Epithelial cell of prostate (primary cell): ENCODE measurements at places on chromosomes 13 and 19.
A peak's percentile ranks its signal among the peaks of the same experiment; 100 is the strongest.

GRCh38 chr13:41639237-41639904, 182.0 kb downstream of the RGCC start:
- no peak for DNase-seq

DNA sequence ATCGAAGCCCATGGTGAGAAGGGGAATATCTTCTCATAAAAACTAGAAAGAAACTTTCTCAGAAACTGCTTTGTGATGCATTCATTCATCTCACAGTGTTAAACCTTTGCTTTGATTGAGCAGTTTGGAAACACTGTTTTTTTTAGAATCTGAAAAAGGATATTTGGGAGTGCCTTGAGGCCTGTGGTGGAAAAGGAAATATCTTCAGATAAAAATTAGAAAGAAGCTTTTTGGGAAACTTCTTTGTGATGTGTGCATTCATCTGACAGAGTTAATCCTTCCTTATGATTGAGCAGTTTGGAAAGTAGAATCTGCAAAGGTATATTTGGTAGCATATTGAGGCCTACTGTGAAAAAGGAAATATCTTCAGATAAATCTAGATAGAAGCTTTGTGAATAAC, 1594.9 kb downstream of the UQCRFS1 start:
- DNase-seq: no peak

GRCh38 chr13:98549728-98550317, 27.1 kb downstream of the STK24 start:
- no peak for DNase-seq

DNA sequence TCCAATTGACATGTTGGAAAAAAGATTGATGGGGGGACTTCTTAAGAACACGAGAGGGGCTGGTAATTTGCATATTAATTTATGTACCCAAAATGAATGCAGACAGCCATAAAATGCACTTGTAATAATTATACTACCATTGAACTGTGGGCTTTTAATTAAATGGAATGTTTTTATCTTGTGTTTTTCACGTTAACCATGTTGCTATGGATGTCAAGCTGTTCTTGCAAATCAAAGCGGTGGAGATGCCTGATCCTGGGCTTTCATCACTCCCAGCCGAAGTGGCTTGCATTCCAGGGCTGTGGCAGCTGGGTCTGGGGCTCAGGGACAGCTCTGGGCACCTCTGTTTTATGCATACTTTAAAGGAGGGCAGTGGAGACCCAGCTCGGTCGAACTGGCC, 179.4 kb upstream of the TMTC4 start:
- no peak for DNase-seq

GRCh38 chr13:69389899-69390298, 717.7 kb upstream of the ATXN8OS start:
- DNase-seq: no peak

DNA sequence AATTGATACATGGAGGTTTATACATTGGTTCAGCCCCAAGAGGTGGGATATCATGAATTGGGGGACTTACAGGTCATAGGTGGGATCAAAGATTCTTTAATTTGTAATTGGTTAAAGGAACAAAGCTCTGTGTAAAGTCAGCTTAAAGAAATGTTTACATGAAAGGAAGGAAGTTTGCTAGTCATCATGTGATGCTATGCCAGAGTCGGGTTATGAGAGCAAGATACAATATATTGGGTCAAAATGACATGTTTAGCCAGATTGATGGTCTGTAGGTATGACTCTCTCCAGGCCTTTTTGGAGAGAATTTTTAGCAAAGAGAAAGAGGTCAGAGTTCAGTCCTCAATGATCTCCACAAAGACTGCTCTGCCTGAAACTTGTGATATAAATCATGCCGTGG, 5.3 kb upstream of the CYSLTR2 start:
- DNase-seq: no peak

DNA sequence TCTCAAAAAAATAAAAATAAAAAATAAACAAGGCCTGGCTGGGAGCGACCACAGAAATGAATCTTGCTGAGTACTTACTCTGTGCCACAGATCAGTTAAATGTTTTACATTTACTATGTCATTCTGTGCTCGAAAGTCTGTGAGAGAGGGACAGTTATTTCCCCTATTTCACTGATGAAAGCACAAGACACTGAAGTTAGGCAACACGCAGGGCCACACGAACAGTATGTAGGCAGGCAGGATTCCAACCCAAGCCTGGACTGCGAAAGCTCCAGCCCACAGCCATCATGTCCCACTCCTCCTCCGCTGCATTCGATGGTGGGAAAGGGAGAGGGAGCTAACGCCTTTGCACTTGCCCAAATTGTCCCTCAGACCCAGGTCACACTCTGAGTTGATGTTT, 34.2 kb downstream of the RUBCNL start:
- DNase-seq: no peak

GRCh38 chr19:46147791-46148288, at the start of gene IGFL2:
Gene IGFL2, plus strand, starts transcription at chr19:46148238. Its CDS starts 41 bp downstream, at chr19:46148279.
- DNase-seq: peak; percentile 22

GRCh38 chr13:35140831-35141230, 198.8 kb downstream of the NBEA start:
- DNase-seq: no peak

DNA sequence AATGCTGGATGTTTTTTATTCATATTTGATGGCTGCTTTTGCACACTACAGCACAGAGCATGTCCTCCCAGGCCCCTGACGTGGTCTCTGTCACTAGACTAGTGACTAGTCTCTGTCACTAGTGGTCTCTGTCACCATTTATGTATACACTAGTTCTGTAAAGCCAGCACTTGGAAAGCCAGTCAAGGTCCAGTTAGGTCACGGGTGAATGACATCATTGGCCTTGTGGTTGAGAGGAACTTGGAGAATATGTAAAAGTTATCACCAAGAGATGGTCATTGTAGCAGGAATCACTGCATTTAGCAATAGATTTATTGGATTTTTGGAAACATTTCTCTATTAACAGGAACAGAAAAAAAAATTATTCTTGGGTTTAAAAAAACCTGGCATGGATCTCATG, 72.9 kb downstream of the SHISA2 start:
- DNase-seq: no peak

GRCh38 chr13:109180905-109181425, 551.6 kb downstream of the MYO16 start:
- peak; percentile 46 for DNase-seq

- no peak for DNase-seq
Observed at GRCh38 chr13:60790620-60791019, 393.6 kb downstream of the TDRD3 start.

GRCh38 chr13:29681864-29682263, 86.4 kb upstream of the SLC7A1 start:
- DNase-seq: no peak

DNA sequence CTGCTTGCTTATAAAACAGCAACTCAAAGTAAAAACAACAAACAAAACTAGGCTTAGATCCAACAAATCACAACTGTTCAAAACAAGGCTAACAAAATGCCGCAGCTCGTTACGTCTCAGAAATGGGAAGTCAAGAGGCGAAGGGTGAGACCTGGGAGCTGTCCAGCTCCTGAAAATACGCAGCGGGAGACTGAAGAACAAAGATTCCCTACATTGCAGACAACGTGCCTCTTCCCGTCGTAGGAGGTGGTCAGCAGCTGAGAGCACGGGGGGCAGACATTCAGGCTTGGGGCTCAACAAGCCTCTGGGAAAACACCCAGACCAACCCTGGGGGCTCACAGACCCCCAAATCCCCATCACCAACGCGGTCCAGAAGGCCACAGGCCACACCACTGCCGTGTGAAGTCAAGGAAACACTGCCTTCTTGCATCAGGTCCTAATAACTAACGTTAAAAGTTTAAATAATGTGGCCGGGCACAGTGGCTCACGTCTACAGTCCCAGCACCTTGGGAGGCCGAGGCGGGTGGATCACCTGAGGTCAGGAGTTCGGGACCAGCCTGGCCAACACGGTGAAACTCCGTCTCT, 13.5 kb downstream of the PLPP2 start:
- DNase-seq: no peak

DNA sequence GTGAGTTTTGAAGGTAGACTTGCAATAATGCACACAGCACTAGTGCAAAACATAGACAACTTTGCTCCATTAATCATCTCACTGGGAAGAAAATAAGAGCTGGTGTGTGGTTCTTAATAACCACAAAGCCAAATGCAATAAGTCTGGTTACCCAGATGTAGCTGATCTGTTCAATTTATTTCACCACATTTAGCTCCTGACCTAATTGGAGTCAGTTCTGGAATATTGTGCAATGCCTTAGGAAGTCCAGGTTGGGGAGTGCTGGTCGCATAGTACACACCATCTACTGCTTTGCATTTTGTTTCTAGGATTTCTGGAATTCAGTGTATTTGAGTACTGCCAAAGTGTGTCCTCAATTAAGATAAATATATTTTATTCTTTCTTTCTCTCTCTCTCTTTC, 483.3 kb upstream of the SPRY2 start:
- DNase-seq: no peak

- no peak for DNase-seq
Observed at GRCh38 chr13:26821672-26822071, 61.1 kb upstream of the GPR12 start.

DNA sequence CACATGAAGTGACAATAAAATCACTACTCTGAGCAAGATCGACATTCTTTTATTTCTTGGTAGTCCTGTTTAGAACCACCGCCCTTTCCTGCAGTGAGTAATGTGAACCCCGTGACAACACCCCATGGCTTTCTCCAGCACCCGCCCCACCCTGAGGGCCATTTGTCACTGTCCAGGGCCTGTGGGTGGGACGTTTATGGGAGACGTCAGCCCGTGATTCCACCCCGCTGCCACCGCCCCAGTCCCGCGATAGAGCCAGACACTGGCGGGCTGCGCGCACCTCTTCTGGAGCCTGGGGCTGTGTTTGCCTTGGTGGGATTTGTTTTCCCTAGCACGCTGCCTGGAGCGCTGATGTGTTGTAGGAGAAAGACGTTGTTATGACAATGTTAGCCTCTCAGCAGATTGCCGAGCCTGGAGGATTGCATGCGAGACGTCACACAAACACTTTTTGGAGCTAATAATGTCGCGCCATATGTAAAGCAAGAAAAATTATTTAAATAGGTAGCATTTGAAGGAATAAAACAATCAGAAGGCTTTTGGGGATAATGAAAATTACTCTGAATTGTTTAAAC, 263.7 kb downstream of the TEX29 start:
- no peak for DNase-seq

DNA sequence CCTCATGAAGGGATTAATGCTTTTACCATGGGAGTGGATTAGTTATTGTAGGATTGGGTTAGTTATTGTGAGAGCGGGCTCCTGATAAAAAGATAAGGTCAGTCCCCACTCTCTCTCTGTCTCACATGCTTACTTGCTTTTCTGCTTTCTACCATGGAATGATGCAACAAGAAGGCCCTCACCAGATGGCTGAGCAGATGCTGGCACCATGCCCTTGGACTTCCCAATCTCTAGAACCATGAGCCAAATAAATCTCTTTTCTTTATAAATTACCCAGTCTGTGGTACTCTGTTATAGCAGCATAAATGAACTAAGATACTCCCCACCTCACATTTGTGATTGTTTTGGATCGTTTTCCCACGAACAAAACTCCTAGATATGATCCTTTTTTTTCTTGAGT, 353.8 kb downstream of the DNAJC15 start:
- DNase-seq: no peak

- DNase-seq: no peak
Observed at GRCh38 chr19:2121416-2122051, 24.8 kb downstream of the IZUMO4 start.

- DNase-seq: no peak
Observed at GRCh38 chr13:109400209-109400608, 386.2 kb downstream of the IRS2 start.

DNA sequence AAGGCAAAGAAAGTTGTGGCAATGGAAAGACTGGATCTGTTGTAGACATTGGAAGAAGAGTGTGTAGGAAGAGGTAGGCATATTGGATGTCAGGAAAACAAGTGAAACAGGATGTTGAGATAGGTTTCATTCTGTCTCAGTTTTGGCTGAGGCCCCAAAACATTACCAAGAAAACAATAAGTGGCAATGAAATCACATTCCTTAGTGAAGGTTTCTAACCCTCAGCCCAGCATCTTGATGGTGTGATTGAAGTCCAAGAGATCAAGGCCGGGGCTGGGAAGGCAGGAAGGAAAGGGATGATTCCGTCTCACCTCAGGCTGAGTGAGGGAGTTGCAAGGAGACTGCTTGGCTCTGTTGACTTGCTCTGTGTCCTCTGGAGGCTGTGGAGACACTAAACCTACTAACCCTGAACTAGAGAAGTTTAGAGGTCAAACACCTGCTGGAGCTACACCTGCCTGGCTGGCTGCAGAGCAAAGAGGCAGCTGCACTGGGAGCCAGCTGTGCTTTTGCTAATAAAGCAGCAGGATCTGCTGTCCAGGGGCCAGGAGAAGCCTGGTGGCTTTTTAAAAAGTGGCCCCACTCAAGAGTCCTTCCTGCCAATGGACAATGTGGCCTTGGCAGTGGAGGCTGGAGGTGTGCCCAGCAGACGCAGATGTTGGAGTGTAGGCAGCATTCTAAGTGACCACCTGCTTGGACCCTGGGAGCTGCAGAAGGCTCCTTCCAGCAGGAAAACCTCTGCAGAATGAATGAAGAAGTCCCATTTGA, 53.6 kb downstream of the DGKH start:
- DNase-seq: no peak

GRCh38 chr19:48928164-48929025, 5.1 kb upstream of the DHDH start:
- peak; percentile 27 for DNase-seq

DNA sequence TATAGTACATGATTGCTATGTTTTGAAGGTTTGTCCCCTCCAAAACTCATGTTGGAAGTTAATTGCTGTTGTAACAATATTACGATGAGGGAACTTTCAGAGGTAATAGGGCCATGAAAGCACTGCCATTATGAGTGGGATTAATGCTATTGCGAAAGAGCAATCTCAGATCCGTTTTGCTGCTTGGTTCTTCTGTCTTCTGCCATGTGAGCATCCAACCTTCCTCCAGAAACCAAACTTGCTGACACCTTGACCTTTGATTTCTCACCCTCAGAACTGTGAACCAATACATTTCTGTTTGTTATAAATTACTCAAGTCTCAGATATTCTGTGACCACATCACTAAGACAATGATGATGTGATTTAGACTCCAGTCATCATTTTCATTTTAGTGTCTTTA, 2590.9 kb downstream of the PCDH9 start:
- no peak for DNase-seq

- no peak for DNase-seq
Observed at GRCh38 chr13:41678848-41679247, 221.5 kb downstream of the RGCC start.

DNA sequence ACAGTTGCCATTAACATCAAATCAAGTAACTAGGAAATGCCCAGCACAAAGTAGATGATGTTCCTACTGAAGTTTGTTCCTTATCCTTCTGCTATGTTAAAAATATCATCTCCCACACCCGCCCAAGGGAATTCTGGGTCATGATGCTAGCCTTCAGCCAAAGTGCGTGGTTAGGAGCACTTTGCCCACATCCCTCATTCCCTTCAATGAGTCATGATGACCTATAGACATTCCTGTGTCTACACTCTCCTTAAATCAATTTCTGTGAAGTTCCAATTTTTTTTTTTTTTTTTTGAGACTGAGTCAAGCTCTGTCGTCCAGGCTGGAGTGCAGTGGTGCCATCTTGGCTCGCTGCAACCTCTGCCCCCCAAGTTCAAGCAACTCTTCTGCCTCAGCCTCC, 17.0 kb downstream of the RXFP2 start:
- no peak for DNase-seq
